ENCODE measurements at places on chromosomes 1 and 21.
A peak's percentile ranks its signal among the peaks of the same experiment; 100 is the strongest.

- DNase-seq = no peak
Measured at GRCh38 chr1:156060937-156061636, at the start of gene RAB25. Gene RAB25 (plus strand): TSS chr1:156061160. CDS start chr1:156061401, 241 bp downstream.

- DNase-seq = peak; percentile 31
Measured at GRCh38 chr1:62294261-62294660, 25.0 kb downstream of the KANK4 start.

DNA sequence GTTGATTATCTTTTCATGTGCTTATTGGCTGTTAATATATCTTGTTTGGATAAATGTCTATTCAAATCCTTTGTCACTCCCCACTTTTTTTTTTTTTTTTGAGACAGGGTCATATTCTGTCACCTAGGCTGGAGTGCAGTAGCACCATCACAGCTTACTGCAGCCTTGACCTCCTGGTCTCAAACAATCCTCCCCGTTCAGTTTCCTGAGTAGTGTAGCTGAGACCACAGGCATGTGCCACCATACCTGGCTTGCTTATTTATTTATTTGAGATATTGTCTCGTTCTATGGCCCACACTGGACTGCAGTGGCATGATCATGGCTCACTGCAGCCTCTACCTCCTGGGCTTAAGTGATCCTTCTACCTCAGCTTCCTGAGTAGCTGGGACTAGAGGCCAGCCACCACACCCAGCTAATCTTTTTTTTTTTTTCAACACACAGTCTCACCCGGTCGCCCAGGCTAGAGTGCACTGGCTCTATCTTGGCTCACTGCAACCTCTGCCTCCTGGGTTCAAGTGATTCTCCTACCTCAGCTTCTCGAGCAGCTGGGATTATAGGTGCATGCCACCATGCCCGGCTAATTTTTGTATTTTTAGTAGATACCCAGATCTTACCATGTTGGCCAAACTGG is 13.9 kb upstream of the MYCL start:
- no peak for DNase-seq

- DNase-seq = no peak
Measured at GRCh38 chr1:228181645-228182034, 16.0 kb downstream of the IBA57 start.

GRCh38 chr1:18726368-18726767 is 95.7 kb downstream of the PAX7 start:
- no peak for DNase-seq

GRCh38 chr1:150487763-150488115 is 520 bp downstream of the TARS2 start:
- DNase-seq = no peak

All from activated CD8-positive, alpha-beta T cell treated with anti-CD3 and anti-CD28 coated beads for 36 hours (primary cell).